Stimulated activated CD8-positive, alpha-beta memory T cell treated with anti-CD3 and anti-CD28 coated beads, Interleukin-4, amount 100 ng/mL, for 48 hours (primary cell): ENCODE measurements at places on chromosomes 11 and 22.

GRCh38 chr11:12199231-12199948 lies 89.0 kb downstream of the MICAL2 start:
- no peak for DNase-seq

DNA sequence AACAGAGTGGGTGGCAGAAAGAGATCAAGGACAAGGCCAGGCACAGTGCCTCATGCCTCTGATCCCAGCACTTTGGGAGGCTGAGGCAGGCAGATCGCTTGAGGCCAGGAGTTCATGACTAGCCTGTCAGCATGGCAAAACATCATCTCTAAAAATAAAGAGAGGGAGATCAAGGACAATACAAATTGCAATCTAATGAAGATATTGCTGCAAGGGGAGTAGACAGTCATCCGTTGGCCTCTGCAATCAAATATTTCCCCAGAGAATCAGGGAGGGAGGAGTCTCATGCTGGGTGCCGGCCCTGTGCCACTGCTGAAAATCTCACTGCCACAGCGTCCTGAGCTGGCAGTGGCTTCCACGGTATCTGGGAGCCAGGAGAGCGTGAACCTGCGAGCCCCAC lies 19.4 kb upstream of the IL17RA start:
- DNase-seq, result no peak

- DNase-seq, result no peak
Observed at GRCh38 chr11:1227551-1228100, 4.8 kb downstream of the MUC5B start.

- DNase-seq, result no peak
Observed at GRCh38 chr11:66542362-66542761, 3.5 kb downstream of the ZDHHC24 start.

DNA sequence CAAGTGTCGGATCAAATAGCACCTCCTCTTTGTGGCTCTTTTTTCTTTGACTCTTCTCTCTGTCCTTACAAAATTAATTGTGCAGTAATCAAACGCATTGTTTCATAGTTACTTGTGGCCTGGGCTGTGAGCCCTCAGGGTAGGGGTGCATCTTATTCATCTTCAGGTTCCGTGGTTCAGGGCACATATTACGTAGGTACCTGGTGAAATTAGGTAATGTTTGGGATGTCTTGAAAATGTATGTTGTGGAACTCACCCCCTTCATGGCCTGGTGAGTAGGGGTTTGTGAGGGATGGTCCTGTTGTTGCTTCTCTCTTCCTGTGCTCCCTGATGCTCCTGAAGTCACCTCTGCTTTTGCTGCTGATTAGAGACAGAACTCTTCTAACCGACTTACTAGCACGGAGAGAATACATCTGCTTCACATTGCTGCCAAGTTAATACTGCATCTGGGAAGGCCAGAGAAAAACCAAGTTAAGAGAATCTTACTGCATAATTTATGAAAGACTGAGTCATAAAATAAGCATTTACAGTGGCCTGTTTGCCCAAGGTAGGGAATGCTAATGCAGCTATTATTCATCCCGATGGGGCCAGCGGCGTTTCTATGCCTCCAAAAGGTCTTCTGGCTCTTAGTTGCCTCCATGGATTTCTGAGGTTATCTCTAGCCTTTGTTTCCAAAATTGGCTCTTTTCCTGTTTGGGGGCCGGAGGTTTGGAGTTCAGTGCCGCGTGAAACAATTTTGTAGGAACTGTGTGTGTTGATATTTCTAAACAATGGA lies 66.9 kb downstream of the TBC1D22A start:
- DNase-seq, result no peak

- peak; percentile 24 for DNase-seq
Observed at GRCh38 chr11:35714882-35715627, 52.5 kb downstream of the TRIM44 start.
